ENCODE measurements at places on chromosomes 7 and 10.

DNA sequence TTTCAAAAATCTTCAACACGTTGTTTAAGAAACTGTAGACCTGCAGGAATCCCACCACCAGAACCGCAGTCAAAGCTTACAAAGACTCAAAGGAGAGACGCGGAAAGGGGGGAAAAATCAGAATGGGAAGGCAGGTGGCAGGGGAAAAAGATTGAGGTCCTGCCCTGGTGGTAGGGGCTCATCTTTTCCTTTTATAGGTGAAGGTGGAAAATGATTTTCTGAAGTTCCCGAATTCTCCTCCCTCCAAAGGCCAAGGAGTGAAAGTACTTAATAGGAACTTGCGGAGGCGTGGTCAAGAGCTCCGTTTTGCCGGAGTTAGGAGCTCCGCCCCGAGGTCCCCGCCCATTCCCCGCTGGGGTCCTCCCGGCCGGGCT lies 724 bp downstream of the BBIP1 start:
- peak; percentile 76 for DNase-seq

DNA sequence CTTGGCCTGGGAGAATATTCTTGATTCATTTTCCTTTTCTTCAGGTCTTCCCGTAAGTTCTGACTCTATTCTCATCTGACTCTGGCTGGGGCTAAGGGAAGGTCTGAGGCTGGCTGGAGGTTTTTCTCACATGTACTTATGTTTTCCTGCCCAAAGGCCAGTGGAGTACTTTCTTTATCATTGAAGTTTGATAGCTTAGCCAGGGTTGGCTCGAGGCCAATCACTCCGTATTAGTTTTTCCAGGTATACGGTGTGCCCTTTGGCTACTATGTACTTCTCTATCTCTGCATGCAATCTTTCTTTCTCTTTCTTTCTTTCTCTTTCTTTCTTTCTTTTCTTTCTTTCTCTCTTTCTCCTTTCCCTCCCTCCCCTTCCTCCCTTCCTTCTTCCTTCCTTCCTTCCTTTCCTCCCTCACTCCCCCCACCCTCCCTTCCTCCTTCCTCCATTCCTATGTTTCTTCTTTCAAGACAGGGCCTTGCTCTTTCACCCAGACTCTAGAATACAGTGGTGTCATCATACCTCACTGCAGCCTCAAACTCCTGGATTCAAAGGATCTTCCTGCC lies 26.8 kb upstream of the VKORC1L1 start:
- no peak for DNase-seq

DNA sequence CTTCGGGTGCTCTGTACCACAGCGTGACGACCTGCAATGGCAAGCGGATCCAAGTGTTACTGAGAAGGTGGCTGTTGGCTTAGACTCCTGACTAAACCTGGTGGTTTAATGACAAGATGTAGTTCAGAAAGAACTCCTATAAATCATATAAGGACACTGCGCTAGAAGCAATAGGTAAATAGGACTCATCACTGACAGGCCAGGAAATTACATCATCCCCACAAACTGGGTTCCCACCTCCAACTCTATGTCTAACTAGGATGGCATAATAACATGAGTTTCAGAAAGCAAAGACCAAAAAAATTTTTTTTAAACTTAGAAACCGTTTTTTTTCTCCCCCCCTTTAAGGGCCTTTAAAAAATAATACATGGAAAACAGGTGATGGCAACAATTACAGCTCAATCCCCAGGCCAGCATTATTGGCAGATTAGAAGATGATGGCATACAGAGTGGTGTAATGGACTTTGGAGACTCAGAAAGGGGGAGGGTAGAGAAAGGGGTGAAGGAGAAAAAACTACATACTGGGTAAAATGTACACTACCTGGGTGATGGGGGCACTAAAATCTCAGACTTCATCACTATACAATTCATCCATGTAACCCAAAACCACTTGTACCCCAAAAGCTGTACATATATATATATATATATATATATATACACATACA lies 81.4 kb upstream of the FAM133B start:
- no peak for DNase-seq

GRCh38 chr7:122676466-122676865 lies 22.5 kb downstream of the RNF133 start:
- DNase-seq = no peak

- DNase-seq = no peak
Observed at GRCh38 chr7:41709621-41710020, 6.7 kb upstream of the INHBA start.

DNA sequence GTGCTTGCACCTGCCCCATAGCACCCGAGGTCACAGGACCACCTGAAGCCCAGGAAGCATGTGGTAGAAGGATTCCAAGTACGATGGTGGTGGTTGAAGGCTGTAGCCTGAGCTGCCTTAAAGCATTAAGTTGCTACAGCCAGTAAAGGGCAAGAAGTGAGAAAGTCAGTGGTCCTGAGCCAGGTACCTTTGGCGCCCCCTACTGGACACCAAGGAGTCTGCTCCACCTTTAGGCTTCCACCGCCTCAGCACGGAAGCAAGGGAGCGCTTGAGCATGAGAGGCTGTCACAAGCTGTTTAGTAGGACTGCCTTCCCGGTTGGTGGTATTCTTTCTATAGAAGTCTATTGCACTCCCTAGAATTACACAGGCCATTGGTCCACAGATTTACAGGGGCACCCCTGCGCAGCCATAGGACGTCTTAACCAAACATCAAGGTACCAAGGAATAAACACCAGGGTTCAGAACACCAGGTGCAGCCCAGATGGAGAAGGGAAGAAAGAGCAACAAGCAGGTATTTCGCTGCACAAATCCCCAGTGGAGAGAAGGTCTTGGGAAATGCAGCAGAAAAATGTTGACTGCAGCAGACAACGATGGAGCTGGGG lies 2.2 kb downstream of the CRTAC1 start:
- no peak for DNase-seq

- no peak for DNase-seq
Observed at GRCh38 chr7:29091715-29092114, 54.6 kb downstream of the CPVL start.

GRCh38 chr10:15200626-15201025 lies 32.1 kb upstream of the NMT2 start:
- DNase-seq = no peak

DNA sequence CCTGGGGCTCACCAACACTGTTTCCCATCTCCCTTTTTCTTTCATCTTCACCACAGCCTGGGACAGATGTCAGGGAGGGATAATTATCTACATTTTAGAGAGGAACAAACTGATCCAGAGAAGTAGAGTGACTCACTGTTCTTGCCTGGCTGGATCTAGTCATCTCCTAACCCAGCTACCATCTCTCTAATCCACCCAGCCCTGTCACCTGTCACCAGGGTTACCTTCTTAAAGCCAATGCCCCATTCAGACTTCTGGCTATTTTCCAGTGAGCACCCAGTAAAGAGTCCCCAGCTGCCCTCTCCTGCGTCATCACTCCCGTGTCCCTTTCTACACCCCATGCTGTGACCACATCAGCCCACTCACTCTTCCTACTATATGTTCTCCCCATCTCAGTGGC lies 68.4 kb upstream of the DUSP5 start:
- DNase-seq = no peak

GRCh38 chr7:106276513-106276912 lies 8.3 kb downstream of the NAMPT start:
- DNase-seq = no peak

GRCh38 chr7:149717481-149717880 lies 55.9 kb downstream of the ZNF467 start:
- no peak for DNase-seq

GRCh38 chr10:59550061-59550460 lies 159.6 kb downstream of the SLC16A9 start:
- no peak for DNase-seq

- DNase-seq = no peak
Observed at GRCh38 chr10:74282848-74283210, 131.8 kb downstream of the ADK start.

DNA sequence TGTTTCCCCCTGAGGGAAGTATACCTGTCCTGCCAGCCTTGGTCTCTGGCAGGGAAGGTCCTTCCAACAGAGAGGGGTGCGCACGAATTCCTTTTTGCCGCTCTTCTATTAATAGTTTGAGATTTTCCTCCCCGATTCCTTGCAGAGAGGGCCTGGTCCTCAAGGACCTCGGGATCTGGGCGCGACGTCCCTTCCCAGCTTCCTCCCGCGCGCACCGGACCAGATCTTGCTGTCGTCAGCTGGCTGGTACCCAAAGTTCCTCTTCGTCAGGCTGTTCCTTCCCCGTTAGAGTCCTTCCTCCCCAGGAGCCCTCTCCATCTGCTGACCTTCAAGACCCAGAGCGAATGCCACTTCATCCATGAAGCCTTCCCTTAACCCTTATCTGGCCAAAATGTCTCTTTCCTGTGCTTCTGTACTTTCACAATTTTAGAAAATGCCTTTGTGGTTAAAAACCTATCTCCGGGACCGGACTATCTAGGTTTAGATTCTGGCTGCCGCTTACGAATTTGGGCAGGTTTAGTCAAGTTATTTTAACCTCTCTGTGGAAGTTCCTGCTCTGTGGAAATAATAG lies 851 bp upstream of the GOT1 start:
- DNase-seq = no peak

DNA sequence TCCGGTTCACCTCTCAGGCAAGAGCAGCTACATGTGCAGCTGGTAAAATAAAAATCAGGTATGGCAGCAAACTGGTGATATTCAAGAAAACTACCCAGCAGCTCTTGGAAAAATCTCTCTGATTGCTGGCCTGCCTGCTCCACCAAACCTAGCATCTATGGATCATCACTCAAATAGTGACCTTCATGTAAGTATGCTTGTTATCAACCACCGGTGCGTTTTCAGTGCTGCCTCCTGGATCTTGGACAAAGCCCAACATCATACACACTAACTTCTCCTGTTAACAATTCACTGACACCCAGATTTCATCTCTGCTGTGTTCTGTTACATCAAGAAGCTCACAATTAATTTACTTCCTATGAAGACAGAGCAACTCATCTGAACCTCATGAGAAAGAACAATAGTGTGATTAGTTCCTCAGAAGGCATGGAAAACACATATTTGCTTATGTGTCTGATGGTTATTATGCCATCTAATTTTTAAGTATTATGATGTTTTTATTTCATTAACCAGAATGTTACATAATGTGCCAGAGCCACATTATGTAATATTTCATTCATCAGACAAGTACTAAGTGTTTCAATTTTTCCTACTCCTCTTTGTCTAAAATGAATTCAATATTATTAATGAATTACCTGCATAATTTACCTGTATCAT lies 8.8 kb downstream of the CDK6 start:
- DNase-seq = no peak

DNA sequence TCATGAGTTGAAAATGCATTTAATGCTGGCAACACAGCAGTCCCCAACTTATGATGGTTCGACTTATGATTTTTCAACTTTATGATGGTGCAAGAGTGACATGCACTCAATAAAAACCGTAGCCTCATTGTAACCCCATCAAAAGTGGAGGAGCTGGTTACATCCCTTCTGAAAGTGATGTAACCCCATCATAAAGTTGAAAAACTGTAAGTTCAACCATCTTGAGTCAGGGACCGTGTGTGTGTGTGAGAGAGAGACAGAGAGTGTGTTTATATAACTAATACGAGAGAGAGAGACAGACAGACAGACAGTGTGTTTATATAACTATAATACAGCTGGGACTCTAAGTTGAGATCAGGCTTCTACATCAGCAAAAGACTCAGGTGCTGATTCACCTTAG lies 21.0 kb downstream of the ANXA11 start:
- no peak for DNase-seq

DNA sequence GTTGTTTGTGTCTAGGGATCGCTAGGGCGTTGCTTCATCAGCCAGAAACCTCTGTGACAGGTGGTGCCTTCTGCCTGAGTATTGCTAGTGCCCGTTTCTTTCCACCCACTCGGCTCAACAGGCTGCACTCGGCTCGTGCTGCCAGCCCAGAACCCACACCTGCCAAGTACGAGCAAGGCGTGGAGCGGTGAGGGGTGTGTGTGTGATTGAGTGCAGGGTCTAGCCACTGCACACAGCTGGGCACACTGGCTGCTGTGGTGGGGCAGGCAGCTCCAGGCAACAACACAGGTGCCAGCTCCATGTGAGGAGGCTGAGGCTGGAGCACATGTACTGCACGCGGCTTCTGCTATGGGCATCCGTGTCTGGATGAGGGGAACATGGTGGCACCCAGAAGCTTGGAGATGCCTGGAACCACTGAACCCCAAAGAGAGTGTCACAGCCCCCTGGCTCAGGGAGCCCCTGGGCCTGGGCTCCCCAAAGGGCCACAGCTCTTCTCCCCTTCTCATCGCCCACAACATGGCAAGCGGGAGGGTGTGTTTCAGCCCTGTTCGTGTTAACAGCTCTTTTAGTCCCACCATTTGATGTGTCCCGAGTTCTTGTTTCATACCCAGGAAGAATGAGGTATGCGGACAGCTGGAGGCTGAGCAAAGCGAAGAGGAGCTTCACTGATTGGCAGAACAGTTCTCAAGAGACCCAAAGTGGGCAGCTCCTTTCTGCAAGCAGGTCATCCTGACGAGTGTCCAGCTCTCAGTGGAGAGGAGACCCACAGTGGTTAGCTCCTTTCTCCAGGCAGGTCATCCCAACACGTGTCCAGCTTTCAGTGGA lies 78.1 kb downstream of the HDAC9 start:
- no peak for DNase-seq

DNA sequence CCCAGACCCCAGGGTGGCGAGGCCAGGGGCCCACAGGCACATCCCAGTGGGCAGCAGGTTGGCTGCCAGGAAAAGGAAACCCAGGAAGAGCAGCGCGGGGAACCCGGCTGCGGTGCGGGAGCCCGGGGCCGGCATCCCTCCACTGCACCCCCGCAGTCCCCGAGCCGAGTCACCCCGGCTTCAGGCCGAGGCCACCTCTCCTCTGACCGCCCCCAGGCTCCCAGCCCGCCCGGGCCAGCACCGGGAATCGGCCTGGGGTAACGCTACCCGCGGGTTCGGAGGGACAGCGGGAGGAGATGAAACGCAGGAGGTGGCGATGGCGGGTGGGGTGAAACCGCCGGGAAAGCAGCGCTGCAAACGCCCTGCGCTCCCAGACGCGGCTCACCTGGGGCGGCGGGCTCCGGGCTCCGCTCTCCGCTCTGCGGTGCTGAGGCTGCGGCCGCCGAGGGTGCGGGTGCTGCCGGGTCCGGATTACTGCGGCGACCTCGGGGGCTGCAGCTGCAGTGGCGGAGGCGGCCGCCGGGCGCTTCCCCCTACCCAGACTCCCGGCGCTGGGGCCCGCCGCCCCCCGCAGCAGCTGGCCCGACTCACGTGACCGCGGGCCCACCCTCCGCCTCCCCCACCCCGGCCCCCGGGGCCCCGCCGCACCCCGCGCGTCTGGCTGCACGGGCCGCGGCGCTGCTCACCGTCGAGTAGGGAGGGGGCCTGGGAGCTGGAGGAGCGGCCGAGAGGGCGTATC lies at the start of gene SCRN1:
Gene SCRN1, minus strand, starts transcription at position 545 of the 739 bp plus-strand sequence. CDS start 20,734 bp downstream, outside the sequence.
- no peak for DNase-seq

DNA sequence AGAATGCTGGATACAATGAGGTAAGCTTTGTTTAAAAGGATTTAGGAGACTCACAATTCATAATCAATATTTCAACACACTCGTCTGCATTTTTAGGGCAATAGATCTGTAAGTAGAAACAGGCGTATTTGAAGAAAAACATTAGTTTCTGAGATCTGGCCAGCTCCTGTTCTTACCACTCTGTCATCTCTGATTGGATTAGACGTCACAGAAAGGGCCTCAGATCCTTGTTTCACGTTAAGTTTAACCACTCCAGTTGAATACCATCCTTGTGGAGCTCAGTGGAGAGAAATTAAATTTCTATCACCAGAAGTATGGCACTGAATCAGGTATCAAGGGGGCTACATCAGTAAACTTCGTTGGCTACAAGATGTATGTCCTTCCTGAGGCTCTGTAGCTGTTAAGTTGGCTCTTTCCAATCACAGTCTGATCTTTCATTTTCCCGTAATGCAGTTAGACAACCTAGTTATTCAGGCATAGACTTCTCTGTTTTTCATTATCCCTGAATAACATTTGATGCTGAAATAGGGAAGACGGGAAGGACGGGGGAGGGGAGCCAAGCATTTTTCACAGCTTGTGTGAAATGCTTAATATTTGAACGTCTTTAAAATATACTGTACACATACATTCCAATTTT lies 659.2 kb upstream of the GALNT17 start:
- no peak for DNase-seq

Data from activated CD8-positive, alpha-beta memory T cell treated with anti-CD3 and anti-CD28 coated beads for 1 hour (primary cell).